ENCODE measurements at places on chromosomes 5 and 9.

DNA sequence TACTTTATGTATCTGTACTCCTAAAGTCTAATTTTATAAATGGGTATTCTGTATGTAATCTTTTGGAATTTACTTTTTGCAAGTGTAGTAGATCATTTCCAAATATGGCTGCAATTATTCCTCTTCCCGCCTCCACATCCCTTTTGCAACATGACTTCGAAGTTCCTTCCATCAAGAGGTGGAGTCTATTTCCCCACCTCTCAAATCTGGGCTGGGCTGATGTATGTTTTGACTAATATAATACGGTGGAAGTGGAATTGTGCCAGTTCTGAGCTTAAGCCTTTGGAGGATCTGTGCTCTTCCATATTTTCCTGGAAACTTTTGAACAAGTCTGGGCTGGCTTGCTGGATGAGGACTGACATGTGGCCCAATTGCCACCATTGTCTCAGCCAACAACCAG lies 155.9 kb downstream of the FGF18 start:
- peak; percentile 47 for DNase-seq

GRCh38 chr9:136624184-136624951 lies 38.3 kb upstream of the EGFL7 start:
- DNase-seq: peak; percentile 85

GRCh38 chr5:111502956-111503355 lies 9.4 kb downstream of the STARD4 start:
- peak; percentile 40 for DNase-seq

- no peak for DNase-seq
Observed at GRCh38 chr9:126849591-126850225, 10.7 kb upstream of the ZBTB34 start.

DNA sequence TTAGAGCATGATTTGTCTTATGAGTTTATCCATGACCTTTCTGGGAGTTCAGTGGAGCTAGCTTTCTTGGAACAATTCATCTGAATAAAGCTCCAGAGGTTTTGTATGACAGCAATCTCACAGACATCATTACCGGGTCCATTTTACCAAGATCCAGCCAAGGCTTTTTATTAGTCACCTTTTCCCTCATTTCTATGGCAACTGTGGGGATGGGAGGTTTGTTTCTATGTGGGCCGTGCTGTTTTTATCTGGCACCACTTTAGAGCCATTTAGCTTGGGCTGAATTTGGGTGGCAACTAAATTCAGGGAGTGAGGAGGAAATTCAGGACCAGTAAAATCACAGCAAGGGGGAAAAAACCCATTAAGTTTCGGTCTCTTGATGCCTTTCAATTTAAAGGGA lies 245.7 kb downstream of the NSG2 start:
- DNase-seq: no peak

DNA sequence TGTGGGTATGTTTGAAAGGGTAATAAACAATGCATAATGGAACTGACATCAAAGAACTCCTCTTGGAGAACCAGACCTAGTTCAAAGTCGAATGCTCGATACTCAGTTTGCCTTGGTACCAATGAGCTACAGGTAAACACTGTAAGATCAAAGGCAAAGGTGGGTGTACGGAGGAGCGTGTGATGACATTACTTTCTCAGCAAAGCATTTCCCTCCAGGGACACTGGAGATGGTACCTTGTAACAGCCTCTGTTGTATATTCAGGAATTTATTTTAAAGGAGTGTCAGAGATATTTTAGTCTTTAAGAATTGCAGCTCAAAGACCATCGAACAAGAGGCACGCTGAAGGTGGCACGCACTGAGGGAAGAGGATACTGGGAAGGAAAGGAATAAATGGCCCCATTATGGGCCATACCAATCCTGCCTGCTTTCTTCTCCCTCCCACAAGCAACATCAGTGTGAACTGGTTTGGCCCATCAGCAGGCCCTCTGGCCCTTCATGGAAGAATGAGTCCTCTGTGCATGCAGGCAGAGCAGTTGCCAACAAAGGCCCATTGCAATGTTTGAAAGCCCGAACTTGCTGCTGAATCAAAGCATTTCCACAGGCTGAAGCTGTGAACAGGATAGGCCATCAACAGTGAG lies 410.2 kb downstream of the ACTL7B start:
- DNase-seq: no peak

DNA sequence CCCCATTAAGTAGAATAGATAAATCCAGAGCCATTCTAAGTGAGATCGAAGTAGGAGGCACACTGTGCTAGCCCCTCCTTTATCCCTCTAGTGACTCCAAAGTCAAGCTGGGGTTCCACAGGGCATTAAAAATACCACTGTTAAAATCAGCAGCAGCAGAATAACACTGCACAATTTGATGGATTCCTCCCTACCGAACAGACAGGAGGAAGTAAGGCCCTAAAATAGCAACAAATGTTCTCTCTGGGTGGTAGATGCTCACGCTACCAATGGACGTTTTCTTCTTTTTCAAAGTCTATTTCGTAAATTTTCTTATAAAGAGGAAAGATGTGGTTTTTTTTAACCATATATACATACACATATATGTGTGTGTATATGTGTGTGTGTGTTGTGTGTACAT lies 54.4 kb downstream of the FBXW11 start:
- no peak for DNase-seq

DNA sequence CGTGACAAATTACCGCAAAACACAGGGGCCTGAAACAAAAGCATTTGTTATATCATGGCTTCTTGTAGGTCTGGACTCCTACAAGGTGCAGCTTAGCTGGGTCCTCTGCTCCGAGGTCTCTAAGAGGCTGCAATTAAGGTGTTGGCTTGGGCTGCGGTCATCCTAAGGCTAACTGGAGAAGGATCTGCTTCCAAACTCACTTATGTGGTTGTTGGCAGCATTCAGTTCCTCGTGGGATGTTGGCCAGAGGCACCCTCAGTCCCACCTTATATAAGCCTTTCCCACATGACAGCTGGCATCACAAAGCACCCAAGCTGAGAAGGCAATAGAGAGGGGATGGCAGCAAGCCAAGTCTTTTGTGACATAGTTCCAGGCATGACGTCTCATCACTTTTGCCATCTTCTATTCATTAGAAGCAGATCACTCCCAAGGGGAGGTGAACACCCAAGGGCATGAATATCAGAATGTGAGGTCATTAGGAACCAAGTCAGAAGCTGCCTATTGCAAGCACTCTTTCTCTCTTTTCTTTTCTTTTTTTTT lies 47.9 kb upstream of the ZBTB43 start:
- no peak for DNase-seq

Data from bronchial epithelial cell (primary cell).